ENCODE measurements at places on chromosomes 5 and 9. TPM values are rescaled to one million over a fixed set of nuclear protein-coding genes. Genes with fewer than 3 reads are reported as not detected.

PLAC8L1 gene
- not detected for total RNA-seq

BTNL3 gene
- total RNA-seq, result not detected

ADAM19 gene
- total RNA-seq, result 11.7 TPM

TMEM215 gene
- 0.75 TPM for total RNA-seq
